ENCODE measurements at places on chromosomes 1 and 21. TPM values are rescaled to one million over a fixed set of nuclear protein-coding genes. Genes with fewer than 3 reads are reported as not detected.

USH2A gene
- under 0.01 TPM for total RNA-seq

C1orf185 gene
- not detected for total RNA-seq

TEDDM1 gene
- not detected for total RNA-seq

F13B gene
- total RNA-seq: not detected

LY9 gene
- total RNA-seq: not detected

ASPM gene
- total RNA-seq: 49.2 TPM

FRRS1 gene
- total RNA-seq: 2.3 TPM
